ENCODE measurements at places on chromosomes 7 and 10. TPM values are rescaled to one million over a fixed set of nuclear protein-coding genes. Genes with fewer than 3 reads are reported as not detected.

Gene AKR1D1
- not detected for total RNA-seq

- DNase-seq, result peak; percentile 86
Observed at GRCh38 chr7:106460792-106461254, 176.0 kb upstream of the NAMPT start.

Gene ATXN7L1
- 10.9 TPM for total RNA-seq

Gene CPXM2
- total RNA-seq, result not detected

GRCh38 chr10:70477661-70478162 is 855 bp upstream of the PALD1 start:
- peak; percentile 76 for DNase-seq

Gene EPO
- total RNA-seq, result not detected

Gene BAZ1B
- 34.5 TPM for total RNA-seq

All from mammary epithelial cell (primary cell).